ENCODE measurements at places on chromosomes 2 and 18.

DNA sequence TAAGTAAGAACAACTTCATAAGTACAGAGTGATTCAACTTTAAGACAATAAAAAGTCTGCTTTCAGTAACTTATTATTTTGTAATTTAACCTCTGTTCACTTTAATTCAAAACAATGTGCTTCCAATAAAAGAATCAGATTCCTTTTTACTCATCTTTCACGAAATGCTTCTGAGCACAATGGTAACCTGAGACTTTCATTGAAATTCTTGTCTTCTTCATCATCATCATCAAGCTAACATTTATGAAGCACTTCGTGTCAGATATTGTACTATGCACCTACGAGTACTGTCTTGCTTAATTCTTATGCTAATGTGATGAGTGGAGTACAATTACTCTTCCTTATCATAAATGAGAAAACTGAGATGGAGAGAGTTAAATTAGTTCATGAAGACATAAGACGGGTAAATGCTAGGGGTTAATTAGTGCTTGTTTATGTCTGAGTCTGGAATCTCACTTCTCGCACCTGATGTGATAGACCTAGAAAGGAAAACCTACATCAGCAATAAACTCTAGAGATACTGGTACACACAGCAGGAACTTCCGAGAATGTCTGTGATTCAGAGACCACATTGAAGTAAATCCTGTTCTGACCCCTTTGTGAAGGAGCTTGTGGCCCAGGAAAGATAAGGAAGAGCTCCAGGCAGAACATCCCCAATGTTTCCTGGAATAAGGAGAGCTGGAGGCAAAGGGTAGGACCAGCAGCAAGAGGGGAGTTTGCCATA lies 227.6 kb upstream of the ETAA1 start:
- no peak for DNase-seq

DNA sequence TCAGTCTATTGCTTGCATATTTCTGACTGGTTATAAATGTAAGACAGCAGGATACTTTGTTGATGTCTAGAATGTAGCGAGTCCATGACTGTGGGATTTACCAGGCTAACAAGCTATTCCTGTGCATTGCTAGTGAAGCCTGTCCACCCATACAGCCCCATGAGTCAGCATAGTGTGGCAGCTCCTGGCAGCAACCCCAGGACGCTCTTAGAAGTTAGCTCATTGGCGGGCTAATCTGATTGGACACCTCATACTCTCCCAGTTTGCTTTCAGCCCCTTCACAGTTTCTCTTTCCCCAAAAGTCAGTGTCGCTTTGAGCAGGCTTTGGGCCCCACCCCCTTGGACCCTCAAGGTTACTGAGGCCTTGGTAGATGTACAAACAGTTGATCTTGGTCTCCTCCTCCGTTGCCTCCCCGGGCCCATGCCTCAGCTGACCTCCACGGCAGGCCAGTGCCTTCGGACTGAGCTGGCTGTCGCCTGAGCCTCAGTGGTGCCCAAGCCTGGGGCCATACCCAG lies 48.0 kb downstream of the COA5 start:
- DNase-seq = no peak

- DNase-seq = peak; percentile 31
Measured at GRCh38 chr2:218983263-218983933, 1.6 kb downstream of the FEV start.

DNA sequence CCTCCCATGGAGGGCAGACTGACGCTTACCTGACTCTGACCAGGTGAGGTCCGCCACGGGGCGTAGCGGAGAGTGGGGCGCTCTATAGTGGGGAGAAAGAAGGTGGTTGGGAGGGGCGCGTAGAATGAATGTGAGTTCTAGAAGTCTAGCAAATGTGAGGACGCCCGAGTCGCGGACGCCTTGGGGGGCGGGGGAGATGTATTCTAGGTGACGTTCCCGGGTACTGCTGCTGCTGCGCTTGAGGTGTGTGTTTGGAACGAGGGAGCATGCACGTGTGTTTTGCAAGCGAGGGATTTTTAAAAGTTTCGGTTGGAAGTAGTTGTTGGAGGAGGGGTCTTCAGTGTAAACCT lies 758 bp downstream of the RIF1 start:
- DNase-seq = peak; percentile 62

DNA sequence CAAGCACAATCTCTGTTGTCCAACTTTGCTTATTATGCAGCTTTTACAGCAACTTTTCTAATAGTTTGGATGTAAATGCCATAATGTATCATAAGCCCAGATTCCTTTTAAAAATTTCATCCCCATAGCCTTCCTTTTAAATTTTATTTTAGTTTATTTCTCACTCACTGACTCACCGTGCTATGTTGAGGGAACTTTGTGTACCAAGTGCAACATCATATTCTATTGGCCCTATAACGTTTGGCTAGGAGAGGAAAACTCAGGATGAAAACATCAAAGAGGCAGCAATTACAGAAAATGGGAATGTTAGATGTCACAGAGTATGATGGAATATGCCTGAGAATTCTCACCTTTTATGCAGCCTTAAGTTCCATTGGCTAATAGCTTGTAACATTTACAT lies 135.5 kb downstream of the LCLAT1 start:
- DNase-seq = no peak

DNA sequence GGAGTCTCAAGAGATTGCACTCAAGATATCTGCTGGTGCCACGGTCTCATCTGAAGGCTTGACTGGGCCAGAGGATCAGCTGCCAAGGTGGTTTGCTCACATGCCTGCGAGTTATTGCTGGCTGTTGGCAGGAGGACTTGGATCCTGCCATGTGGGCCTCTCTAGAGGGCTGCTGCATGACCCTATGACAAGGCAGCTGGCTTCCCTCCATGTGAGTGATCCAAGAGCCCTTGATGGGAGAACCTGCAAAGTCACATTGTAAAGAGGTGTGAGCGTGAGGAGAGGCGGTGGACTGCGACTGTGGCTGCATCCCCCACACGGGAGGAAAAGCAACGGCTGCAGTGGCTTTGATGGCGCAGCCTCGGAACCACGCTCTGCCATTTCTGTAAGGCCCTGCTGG lies 4.0 kb upstream of the ALLC start:
- DNase-seq = no peak

DNA sequence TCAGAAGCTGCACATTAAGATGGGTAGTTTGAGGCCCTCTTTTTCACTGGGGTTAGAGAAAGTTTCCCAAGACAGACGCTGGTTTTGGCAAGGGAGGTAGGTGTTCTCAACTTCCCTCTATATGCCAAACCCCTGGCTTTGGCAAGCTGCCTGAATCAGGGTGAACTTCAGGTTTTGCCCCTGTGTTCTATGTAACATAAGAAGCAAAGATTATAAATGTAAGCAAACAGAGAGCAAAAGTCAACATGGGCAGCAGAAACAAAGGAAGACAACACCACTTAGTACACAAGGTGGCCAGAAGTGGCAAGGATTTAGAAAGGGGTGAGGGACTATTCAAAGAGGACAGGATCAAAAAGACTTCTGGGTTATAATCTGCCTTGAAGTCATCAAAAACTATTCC lies 70.5 kb upstream of the TFCP2L1 start:
- DNase-seq = no peak

GRCh38 chr2:224217962-224218347 lies 178.9 kb upstream of the SERPINE2 start:
- no peak for DNase-seq

DNA sequence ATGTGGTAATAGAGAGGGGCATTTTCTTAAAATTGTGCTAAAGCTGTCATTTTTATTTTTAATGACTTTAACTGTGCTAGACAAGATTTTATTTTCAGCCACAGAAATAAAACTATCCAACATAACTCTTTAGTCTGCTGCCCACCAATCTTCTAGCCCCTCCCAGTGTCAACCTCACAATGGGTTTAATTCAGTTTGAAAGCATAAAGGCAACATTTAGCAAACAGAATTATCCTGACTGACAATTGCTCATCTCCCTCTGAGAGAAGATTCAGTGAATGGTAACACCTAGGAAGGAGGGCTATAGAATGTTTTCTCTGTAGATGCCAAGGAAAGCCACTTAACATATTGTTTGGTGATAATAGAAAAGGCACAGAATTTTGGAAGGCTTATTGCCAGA lies 5.2 kb downstream of the ERMN start:
- no peak for DNase-seq

DNA sequence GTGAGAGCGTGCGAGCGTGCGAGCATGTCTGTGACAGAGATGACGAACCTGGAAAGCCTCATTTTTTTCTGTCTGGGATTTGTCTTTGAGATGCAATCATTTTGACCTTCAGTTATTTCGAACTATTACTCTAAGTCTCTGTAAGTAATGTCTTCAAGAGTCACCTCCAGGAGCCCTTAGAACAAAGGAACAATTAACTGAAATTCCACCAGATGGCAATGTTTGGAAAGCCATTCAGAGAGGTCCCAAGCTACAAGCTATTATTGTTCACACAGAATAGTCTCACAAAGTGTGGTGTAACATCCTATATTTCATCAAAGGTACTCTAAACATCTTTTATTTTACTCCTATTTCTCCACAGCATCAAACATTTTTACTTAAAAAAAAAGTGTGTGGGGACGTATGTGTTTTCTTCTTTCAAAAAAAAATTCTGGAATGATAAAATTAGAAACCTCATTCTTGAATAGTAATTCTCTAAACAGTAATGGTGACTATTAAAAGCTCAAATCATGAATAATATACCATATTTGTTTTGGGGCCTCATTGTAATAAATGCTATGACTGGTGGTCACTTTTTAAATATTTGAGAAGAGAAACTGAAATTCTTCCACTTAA lies 35.1 kb upstream of the MAPRE2 start:
- peak; percentile 57 for DNase-seq

DNA sequence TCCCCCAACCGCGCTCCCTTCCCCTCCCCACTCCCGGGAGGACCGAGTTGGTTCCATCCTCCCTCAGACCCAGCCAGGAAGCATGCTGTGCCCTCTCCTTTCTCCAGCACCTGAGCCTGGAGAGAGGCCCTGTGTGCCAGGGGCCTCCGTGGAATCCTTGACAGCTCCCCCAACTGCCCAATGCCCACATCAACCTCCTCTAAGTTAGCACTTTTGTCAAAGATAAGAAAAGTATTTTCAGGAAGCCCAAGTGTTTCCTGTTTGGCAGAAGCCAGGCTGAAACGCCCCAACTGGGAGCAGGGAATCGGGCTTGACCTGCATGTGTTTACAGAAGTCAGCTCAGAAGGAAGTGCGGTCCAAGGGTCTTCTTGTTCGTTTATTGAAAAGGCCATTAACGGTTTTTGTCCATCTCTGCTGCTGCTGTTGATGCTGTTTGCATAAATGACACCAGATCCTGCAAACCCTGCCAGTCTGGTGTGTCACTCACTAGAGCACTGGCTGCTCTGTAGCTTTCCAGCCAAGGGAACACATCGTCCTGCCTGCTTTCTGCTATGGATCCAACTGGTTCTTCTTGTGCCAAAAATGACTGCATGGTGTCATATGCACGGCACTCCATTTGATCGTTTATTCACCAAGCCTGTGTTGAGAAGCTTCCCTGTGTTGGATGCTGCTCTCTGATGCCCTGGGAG lies 35.4 kb upstream of the COL6A3 start:
- DNase-seq = no peak

DNA sequence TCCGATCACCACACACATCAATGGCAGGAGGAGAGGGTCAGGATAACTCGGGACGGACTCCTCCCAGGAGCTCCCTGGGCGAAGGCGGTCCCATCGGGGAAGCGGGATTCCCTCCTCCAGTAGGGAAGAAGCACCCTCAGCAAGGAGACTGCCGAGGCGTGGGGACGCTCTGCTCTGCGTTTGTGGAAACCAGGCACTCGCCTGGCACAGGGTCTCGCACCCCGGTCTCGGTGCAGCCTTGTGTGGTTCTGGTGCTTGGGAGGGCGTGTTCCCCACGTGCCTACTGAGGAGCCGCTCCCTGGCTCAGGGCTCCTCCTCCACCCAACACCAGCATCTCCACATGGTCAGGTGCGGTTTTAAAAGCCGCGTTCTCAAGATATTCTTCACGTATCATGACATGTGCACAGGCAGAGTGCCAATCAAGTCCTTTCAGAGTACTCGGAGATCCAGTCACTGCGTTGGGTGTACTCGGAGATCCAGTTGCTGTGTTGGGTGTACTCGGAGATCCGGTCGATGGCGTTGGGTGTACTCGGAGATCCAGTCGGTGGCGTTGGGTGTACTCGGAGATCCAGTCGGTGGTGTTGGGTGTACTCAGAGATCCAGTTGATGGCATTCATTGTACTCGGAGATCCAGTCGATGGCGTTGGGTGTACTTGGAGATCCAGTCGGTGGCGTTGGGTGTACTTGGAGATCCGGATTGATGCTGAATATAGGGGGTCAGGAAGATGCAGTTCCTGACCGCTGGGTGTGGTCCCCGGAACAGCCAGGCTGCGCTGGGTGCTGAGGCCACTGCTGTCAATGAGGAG lies 117.5 kb downstream of the RTP5 start:
- no peak for DNase-seq

DNA sequence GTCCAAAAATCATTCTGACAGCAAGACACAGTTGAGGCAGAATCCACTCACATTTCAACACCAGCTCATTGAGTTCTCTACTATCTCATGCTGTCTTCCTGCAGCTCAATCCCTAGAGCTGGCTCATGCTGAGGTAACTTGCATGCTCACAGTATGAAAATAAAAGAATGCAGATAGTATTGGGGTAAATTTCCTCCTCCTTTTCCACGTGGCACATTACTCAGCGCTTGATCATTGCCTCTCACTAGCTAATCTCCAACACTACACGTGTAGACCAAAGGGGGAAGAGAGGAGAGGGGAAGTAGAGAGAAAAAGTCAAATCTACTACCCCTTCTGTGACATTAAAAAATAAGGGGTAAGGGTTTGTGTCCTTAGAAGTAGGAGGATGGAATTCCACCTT lies 300.6 kb downstream of the AFF3 start:
- DNase-seq = no peak

DNA sequence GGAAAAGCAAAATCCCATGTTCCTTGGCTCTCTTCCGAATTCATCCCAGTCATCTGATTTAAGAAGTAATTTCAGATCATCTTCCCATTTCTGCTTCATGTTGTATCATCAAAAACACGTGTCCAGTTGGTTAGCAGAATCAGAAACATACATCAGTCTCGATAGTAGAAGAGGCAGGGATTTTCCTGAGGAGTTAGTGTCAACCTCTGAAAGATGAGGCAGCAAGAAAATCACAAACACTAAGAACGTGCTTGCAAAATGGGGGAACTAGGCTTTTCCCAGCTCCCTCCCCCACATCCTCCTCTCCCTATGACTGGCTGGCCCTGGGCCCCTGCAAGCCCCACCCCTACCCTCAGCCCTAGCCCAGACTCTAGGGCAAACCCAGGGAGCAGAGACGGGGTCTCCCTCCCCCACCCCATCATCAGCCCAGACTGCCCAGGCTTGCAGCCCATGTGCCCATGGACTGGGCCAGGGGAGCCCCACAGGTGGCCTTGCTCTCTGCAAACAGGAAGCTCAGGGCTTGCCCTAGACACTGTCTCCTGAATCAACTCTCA lies 161.0 kb upstream of the ID2 start:
- no peak for DNase-seq
